ENCODE measurements at places on chromosomes 5 and 9.

DNA sequence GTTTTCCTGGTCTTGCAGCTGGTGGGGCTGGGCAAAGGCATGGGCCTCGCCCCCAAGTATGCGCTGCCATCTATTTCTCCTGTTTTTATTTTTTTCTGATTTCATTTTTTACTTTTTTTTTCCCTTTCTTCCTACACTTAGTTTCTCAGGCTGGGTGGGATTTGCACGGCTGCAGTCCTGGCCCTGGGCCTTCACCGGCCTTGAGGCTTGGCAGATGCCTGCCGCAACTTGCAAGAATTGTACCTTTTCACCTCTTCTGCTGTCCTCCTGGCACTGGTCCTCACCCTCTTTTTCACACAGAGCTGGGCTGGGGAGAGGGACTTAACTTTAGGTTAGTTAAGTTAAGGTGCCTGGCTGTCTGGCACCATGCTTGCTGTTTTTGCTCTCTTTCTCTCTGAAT, 10.3 kb upstream of the IRGM start:
- DNase-seq: no peak

- no peak for DNase-seq
These were observed 138.0 kb downstream of the ADAMTSL1 start for GRCh38 chr9:18611971-18612370.

GRCh38 chr5:73233053-73233460, 60.1 kb downstream of the TMEM174 start:
- DNase-seq: no peak

GRCh38 chr5:134003817-134004625, 754 bp downstream of the VDAC1 start:
- no peak for DNase-seq

GRCh38 chr9:86854898-86855523, 92.3 kb downstream of the GAS1 start:
- DNase-seq: no peak

- DNase-seq: no peak
These were observed 44.0 kb upstream of the XPA start for GRCh38 chr9:97740848-97741821.

- no peak for DNase-seq
These were observed 162.5 kb upstream of the IER5L start for GRCh38 chr9:129340427-129341170.

DNA sequence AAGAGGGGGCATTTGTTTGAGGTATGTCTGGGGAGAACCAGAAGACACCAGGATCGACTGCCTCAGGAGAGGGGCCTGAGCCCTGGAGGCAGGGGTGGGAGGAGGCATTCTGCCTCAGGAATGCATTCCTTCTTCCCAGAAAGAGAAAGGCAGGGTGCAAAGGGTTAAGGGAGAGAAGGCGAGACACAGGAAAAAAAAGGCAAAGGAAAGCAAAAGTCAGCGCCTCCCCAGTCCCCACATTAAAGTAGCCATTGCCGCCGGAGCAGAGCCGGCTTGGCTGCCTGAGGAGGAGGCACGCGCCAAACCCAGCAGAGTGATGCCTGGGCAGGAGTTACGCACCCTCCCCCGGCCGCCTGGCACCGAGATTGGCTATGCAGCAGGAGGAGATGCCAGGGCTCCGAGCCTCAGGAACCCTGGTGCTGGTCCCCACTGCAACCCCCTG, 123.8 kb upstream of the PHYKPL start:
- DNase-seq: no peak

- DNase-seq: no peak
These were observed 548 bp downstream of the CEP120 start for GRCh38 chr5:123422433-123423277.

- no peak for DNase-seq
These were observed 7.7 kb downstream of the CENPK start for GRCh38 chr5:65555287-65555686.

GRCh38 chr5:87524217-87524616, 111.5 kb upstream of the CCNH start:
- DNase-seq: no peak

- no peak for DNase-seq
These were observed 297.9 kb downstream of the PRR16 start for GRCh38 chr5:120761986-120762385.

GRCh38 chr5:133220851-133221674, 169.2 kb downstream of the HSPA4 start:
- no peak for DNase-seq

DNA sequence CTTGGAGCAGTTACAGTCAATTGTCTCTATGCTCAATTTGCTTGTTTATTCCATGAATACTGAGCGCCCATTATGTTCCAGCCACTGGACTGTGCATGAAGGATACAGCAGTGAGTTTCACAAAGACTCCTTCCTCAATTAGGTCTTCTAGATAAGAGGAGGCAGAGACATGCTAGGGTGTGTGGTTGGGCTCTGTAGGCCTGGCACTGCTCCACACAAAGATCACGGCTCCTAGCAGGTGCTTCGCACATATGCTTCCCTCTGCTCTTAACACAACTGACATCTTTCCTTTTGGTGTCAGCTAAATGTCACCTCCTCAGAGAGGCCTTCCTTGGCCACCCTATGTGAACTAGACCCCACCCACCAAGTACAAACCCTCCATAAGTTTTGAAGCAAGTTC, 10.9 kb downstream of the IL12B start:
- DNase-seq: no peak

DNA sequence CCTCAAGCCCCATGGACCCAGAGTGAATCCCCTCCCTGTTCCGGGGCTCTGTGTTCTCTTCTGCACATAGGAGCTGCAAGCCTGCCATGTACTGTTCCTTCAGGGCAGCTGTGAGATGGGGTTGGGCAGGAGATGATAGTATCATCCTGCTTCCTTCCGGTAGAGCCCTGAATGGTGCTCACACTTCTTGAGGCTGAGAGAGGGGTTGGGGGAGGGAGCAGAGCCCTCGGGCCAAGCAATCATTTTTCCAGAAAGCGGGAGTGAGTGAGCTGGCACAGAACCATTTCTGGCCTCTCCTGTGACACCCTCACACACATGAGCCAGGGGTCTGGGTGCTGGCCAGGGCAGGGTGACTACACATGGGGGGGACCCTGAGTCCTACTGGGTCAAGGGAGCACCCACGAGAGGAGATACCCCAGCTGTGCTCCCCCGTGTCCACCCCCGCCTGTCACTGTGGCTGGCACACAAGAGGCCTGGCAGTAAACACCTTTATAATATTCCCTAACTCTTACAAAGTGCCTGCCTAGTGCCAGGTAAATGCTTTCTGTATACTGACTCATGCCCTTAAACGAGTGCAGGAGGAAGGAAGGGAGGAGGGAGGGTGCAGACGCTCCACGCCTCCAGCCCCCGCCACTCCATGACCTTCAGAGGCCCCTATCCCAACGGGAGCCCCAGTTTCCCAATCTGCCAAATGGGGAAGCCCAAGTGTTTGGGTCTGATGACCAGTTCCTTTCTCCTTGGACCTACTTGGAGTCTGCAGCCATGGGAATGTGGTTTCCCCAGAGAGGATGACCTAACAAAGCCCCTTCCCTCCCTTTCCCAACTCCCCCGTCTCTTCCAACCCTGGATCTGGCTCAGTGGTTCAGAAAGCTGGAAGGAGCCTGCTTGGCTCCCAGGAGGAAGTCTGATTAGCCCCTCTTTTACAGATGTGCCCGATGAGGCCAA, 15.5 kb downstream of the AKNA start:
- DNase-seq: peak; percentile 70

DNA sequence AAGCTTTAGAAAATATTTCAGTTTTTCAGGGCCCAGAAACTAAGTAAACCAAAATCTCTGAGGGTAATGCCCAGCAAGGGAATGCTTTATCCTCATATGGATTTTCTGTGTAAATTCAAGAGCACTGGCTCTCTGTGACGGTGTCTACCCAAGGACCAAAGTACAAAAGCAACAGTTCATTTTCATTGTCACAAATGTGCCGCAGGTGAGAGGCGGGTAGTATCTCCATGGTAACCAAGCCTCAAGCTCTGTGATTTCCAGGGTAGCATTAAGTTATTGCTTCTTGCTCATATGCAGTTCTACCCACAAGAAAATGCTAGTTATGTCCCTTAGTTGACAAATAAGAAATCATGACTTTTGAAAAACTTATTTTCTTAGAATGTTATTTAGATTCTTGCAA, 164.3 kb downstream of the MTRR start:
- DNase-seq: no peak

GRCh38 chr5:65822710-65823109, 100.7 kb downstream of the NLN start:
- no peak for DNase-seq

DNA sequence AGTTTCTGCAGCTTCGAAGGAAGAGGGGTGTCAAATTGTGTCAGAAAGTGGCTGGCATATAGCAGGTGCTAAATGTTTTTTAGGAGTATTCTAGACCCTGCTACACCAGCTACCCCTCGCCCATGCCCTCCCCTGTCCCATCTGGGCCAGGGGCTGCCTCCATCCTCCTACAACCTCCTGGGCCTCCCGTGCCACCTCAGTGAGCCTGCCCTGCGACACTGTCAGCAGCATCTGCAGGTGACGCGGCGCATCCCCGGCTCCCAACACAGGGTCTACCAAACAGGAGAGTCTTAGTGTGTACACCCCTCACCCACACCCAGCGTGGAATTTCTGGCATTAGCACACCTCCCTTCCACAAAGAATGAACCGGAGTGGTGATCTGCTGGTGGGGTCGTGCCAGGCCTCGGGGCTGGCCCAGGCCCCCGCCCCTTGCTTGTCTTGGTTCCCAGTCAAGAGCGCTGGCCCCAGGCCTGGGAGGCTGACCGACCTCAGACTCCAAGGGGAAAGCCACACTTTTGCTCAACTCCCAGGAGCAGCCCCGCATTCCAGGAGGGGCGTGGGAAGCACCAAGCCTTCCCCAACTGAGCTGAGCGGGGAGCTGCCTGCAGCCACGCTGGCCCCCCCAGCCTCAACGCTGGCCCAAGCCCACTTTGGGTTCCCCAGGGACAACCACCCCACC, 55.2 kb downstream of the NEURL1B start:
- DNase-seq: no peak

GRCh38 chr9:112831281-112831851, 59.3 kb downstream of the SLC46A2 start:
- no peak for DNase-seq

DNA sequence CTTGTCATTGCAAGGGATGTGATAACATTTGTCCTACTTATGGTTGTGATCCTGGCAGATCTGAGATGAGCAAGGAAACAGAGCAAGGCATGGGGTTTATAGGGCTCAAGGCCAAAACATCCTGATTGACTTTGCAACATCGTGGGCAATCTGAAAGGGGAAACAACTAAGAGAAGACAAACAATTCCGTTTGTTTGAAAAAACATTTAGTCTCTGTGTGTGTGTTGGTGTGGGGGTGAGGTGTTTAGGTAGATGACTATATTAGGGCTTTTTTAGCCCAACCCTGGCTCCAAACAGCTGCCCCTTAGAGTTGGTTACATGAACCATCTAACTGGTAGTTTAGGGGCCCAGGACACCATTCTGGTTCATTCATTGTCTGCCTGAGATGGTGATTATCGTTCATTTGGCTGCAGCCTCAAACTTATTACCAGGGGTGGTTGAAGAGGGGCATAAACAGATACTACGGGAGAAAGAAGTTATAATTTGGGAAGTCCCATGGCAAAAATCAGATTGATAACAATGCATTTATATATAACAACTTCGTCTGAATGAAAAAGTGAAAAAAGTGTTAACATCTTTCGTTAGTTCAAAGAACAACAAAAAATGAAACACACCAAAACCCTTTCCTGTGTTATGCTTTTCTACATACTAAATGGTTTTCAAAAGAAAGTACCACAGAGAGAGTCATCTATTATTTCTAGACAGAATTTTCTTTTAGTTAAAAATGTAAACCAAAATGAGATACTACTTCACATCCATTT, 5.7 kb downstream of the FYB1 start:
- DNase-seq: no peak

DNA sequence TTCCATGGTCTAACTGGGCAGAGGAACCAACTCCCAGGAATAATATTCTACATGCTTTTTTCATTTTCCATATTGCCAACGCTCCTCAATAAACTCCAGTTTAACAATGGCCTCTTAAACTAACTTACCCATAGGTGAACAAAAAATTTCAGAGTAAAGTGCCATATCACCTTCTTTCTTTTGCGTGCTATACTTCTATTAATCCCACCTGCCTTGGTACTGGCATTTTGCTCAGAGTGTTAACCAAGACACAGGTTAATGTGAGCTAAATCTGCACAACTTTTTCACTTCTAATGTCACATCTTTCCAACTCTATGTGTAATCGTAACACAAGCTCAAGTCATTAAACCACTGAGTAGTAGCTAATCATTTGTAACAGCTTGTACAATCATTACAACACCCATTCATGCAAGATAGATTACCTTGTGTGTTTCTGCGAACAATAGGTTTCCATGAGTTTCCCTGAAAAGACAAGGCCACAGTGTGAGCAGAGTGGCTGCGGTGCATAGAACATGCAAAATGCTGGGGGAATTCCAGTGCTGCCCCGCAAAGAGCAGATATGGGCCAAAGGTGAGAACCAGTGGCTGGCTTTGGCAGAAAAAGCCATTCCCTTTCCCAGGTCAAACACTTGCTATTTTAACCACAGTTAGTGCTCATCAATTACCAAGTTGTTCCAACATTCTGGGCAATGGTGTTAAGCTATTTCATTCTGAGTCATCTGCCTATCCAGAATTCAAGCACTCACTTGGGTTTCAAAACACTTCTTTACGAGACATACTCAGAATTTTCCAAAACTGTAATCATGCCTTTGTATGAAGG, 42.8 kb downstream of the TIMD4 start:
- DNase-seq: no peak

- no peak for DNase-seq
These were observed 12.2 kb downstream of the PPP3R2 start for GRCh38 chr9:101582553-101582952.

DNA sequence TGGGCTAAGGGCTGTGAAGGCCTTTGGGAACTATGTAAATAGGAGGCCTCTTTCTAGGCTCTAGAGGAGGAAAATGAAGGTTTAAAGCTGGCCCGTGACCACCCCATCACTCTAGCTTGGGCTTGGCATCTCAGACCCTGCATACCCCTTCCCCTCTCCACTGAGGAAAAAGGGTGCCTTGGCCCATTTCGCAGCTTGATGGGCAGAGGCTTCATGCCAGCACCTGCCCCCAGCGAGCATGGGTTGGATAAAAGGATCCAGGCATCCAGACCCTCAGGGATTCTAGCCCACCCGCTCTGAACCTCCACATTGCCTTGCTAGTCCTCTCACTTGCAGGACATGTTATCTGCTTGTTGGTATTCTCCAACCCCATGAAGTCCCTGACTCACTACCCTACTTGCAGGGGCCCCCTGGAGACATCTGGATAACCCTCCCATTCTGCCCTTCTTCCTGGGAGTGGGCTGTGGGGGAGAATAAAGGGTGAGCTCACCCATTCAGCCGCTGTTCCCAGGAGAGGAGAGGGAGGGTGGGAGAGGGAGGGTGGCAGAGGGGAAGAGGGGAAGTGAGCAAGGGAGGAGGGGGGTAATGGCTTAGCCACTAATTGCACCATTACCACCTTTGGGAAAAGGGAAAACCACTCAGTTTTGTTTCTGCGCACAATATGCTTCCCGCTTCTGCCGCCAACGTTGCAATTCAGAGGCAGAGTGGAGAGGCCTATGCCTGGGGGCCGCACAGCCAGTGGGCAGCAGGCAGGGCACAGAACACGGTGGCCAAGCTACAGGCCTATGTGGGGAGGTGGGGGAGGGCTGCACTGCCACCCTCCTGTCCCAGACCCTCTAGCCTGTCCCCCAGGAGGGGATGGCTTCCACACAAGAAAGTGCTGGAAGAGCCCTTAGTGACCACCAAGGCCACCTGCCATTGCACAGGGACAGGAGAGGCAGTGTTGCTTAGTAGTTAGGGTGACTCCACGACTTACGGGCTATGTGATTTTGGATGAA, 2.1 kb upstream of the CAMK2A start:
- DNase-seq: no peak

Measured in GF-D8 (cell line).